Peyer's patch (tissue), 4 donors: ENCODE measurements at places on chromosomes 3 and 15. TPM values are rescaled to one million over a fixed set of nuclear protein-coding genes. Genes with fewer than 3 reads are reported as not detected.

- H3K4me3 ChIP-seq = no peak overlapping the region
- H3K4me1 ChIP-seq = no peaks in the 10 kb centered on the region
- no peaks in the 10 kb centered on the region for H3K27me3 ChIP-seq
- no peak for DNase-seq
- H3K36me3 ChIP-seq = no peaks in the 10 kb centered on the region
These were observed 607.2 kb downstream of the OTOL1 start for GRCh38 chr3:162103808-162104207.

The ELP6 gene
- total RNA-seq = 25.9 TPM

The LYZL4 gene
- total RNA-seq = not detected

The DNAH12 gene
- not detected for total RNA-seq

The TAGLN3 gene
- total RNA-seq = not detected
